ENCODE measurements at places on chromosomes 4 and X. TPM values are rescaled to one million over a fixed set of nuclear protein-coding genes. Genes with fewer than 3 reads are reported as not detected.
A peak's percentile ranks its signal among the peaks of the same experiment; 100 is the strongest.

The IL1RAPL1 gene
- 0.48 TPM for total RNA-seq

The ZNF182 gene
- 3.7 TPM for total RNA-seq

The GLOD5 gene
- not detected for total RNA-seq

The ELK1 gene
- 21.9 TPM for total RNA-seq

The TMEM128 gene
- 23.5 TPM for total RNA-seq

GRCh38 chr4:92344216-92344615 is 40.5 kb downstream of the GRID2 start:
- no peak for DNase-seq

GRCh38 chr4:53156896-53157295 is 209.0 kb downstream of the SCFD2 start:
- no peak for DNase-seq

- peak; percentile 44 for DNase-seq
Observed at GRCh38 chr4:2848449-2848848, 4.8 kb downstream of the ADD1 start.

- no peak for DNase-seq
Observed at GRCh38 chrX:2848871-2849301, 20.2 kb downstream of the GYG2 start.

DNA sequence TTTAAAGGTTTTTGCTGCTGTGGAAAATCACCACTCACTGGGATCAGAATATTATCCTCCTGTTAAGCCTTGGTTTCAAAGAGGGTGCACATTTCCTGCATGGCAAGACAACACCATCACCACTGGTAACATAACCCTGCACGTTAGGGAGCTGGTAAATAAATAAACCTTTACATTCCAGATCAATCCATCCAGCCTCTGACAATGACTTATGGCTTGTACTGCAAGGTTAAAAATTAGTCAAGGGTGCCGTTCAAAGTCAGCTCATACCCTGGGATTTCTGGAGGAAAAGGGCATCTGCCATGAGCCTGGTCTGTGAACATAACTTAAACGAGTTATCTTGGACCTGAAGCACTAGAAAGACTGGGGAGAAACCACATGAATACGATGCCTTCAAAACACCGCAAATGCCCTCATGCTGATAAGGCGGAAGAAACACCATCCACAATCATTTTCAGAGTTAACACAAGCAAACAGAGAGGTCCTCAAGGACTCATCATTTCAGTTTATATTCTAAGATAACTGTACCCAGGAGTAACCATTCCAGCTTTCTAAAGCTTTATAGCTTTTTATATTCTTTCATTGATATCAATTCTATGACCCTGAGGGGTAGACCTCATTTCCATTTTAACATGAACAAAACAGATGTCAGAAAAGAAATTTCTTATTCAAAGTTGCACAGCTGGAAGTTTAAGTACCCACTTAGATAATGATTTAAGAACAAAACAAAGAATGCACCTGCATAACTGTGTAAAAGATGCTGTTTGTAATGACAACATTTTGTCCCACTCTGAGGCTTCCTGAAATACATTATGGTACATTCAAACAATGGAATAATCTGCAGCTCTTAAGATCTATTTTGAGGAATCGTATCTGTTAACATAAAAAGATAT is 103.1 kb downstream of the NPNT start:
- DNase-seq, result no peak

- no peak for DNase-seq
Observed at GRCh38 chr4:89434364-89434988, 126.9 kb upstream of the GPRIN3 start.
